ENCODE measurements at places on chromosomes 5 and 9.

DNA sequence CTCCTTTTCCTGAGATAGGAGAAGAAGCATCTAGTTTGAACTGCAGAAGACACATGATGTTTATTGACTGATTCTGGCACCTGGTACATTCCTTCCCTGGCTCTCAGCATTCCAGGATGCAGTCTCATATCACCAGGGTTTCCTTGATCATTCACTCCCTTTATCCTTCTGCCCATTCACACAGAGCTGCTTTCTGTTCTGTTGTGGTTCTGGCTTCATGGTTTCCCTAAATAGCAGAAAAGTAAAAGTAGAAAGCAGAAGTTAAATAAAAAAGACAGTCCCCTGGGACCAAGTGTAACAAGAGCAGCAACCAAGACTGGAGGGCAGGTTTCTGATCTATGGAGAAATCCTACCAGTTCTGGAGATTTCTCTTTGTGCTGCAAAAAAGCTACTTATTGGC lies 3.2 kb downstream of the IFNA8 start:
- no peak for DNase-seq

- DNase-seq, result no peak
Measured at GRCh38 chr9:88198341-88198807, 60.1 kb upstream of the SPATA31C2 start.

DNA sequence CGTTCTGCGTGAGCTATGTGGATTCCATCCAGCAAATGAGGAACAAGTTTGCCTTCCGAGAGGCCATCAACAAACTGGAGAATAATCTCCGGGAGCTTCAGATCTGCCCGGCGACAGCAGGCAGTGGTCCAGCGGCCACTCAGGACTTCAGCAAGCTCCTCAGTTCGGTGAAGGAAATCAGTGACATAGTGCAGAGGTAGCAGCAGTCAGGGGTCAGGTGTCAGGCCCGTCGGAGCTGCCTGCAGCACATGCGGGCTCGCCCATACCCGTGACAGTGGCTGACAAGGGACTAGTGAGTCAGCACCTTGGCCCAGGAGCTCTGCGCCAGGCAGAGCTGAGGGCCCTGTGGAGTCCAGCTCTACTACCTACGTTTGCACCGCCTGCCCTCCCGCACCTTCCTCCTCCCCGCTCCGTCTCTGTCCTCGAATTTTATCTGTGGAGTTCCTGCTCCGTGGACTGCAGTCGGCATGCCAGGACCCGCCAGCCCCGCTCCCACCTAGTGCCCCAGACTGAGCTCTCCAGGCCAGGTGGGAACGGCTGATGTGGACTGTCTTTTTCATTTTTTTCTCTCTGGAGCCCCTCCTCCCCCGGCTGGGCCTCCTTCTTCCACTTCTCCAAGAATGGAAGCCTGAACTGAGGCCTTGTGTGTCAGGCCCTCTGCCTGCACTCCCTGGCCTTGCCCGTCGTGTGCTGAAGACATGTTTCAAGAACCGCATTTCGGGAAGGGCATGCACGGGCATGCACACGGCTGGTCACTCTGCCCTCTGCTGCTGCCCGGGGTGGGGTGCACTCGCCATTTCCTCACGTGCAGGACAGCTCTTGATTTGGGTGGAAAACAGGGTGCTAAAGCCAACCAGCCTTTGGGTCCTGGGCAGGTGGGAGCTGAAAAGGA lies 10.9 kb downstream of the QRFP start:
- no peak for DNase-seq

DNA sequence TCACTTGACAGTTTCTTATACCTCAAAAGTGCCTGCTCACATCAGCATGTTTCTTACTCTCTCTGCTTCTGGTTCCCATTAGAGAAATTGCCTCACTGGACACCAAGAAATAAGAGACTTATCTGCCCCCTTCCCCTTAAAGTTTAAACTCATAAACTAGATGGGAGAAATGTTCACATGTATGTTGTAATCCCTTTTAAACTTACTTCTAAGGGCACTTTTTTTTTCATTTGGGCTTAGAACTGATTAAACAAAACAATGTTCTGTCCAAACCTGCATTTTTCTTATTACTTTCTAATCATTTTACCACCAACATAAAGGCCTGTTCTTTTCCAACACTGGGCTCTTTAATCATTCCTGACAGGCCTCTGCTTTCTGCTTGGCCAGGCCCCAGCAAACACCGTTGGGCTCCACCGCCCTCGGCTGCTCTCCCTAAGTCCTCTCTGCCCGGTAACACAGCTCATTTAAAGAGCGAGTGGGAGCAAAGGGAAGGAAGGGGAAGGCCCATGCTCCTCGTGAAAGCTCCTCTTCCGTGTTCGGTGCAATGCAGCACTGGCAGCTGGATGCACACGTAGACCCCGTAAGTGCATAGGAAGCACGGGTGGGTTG lies 53.4 kb downstream of the ROR2 start:
- DNase-seq, result no peak

GRCh38 chr5:62457071-62457470 lies 44.5 kb downstream of the IPO11 start:
- DNase-seq, result no peak

GRCh38 chr5:143850050-143850683 lies 38.2 kb downstream of the HMHB1 start:
- DNase-seq, result no peak

DNA sequence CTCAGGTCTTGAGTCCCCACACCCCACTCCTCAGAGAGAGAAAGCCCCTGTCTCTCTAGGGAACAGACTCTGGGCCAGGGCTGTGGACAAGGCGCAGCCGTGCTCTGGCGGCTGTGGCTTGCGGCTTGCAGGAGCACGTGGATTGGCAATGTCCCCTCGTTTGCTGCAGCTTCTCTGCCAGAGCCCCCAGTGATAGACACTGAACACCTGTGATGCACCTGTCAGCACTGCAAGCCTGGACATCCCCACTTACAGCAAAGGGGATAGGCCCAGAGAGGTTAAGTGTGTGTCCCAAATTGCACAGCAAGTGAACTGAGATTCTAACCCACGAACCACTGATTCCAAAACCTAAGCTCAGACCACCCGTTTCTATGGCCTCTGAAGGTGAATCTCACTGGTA lies 7.0 kb downstream of the GFI1B start:
- no peak for DNase-seq

GRCh38 chr5:181163487-181164075 lies 16.2 kb downstream of the OR2V2 start:
- DNase-seq, result no peak

DNA sequence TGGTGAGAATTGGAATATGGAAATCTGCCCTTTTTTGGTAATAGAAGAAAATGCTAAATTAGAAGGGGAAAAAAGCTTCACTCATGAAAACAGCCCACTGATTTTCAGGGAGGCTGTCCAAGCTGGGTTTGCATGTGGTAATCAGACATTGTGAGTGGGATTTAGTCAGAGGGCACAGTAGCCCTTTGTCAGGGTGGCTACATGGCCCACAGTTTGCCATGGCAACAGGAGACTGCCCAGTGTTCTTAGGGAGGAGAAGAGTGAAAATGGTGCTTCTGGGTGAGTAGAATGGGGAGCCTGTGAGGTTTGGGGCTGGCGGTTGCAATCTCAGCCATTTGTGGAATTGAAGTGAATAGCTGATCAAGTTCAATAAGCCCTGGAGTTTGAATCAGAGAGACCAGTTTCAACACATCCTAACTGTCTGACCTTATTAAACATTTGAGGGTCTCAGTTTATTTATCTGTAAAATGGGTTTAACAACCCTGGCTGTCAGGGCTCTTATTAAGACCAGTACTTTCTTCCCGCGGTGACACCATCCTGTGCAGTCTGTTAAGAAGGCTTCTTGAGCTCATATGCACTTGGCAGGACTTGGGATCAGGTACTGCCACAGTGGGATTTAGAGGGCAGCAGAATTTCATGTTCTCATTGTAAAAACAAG lies 107.6 kb upstream of the TNC start:
- DNase-seq, result no peak

GRCh38 chr9:126261584-126262356 lies 64.9 kb upstream of the MVB12B start:
- DNase-seq, result no peak

- DNase-seq, result no peak
Measured at GRCh38 chr5:56608217-56608925, 207.0 kb upstream of the MAP3K1 start.

GRCh38 chr5:116382032-116382873 lies 192.4 kb downstream of the SEMA6A start:
- DNase-seq, result no peak

DNA sequence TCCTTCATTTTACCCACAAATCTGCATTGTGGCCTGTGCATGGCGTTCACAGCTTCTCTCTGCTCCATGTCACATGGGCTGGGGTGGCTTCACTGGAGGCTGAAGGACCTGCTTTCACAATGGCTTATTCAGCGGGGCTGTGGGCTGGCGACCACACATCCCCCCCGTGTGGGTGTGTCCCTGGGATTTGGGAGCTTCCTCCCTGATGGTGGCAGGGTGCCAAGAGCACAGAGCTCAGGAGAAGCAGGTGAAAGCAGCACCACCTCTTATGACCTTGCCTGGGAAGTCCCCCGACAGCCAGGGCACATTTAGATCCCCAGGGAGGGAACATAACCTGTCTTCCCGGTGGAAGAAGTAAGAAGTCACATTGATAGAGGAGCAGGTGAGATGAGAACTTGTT lies 5.0 kb upstream of the MED10 start:
- DNase-seq, result no peak

DNA sequence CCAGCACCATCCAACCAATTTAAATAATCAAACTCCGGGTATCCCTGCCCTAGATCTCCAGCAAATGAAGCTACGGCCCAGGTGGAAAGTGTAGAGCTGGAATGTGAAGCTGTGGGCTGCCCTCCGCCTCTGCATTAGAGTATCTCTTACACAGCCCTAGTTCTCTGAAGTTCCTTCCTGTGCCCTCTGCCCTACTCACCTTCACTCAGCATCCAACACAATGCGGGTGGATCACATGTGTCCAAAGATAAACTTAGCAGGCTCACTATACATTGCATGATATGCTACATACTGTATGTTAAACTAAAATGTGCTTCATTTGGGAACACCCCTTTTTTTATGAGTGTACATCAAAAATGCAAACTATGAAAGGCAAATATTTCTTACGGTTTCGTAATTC lies 70.0 kb upstream of the RAD23B start:
- no peak for DNase-seq

GRCh38 chr5:73440262-73440661 lies 8.3 kb downstream of the FOXD1 start:
- DNase-seq, result no peak

- DNase-seq, result no peak
Measured at GRCh38 chr5:1729641-1730486, 69.8 kb downstream of the MRPL36 start.

GRCh38 chr9:110578575-110579033 lies 937 bp downstream of the SVEP1 start:
- no peak for DNase-seq

GRCh38 chr5:132464156-132464939 lies 26.2 kb downstream of the IRF1 start:
- no peak for DNase-seq

DNA sequence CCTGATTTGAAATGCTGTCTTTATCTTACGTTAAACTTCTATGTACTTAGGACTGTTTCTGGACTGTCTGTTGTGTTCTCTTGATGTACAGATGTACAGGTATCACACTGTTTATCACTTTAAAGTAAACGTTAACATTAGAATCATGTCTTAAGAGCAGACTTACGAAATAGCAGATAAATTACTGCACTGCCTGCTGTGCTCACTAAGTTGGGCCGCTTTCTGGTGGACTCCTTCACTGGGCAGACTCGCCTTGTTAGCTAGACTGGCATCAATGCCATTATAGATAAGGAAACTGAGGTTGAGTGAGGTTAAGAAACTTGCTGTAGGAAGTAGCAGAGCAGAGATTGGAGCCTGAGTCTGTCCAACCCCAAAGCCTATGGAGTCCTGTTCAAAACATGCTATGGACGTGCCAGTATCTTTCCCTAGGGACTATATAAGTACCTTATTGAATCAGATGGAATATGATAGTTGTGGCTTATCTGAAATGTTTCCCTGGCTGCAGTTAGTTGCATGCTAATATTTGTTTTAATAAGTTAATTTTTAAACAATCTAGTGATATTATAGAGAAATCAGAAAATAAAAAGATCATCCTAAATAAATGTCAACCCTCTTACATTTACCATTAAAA lies 16.9 kb downstream of the ZNF618 start:
- DNase-seq, result no peak
